Stimulated activated CD8-positive, alpha-beta memory T cell treated with anti-CD3 and anti-CD28 coated beads, Interleukin-4, amount 100 ng/mL, for 1 hour (primary cell): ENCODE measurements at places on chromosomes 3 and 15.

GRCh38 chr3:78143000-78143399 is 1103.1 kb downstream of the ROBO2 start:
- DNase-seq = no peak

- no peak for DNase-seq
Observed at GRCh38 chr3:61237858-61238257, 13.4 kb downstream of the FHIT start.

- no peak for DNase-seq
Observed at GRCh38 chr3:148600902-148601765, 96.6 kb upstream of the AGTR1 start.

DNA sequence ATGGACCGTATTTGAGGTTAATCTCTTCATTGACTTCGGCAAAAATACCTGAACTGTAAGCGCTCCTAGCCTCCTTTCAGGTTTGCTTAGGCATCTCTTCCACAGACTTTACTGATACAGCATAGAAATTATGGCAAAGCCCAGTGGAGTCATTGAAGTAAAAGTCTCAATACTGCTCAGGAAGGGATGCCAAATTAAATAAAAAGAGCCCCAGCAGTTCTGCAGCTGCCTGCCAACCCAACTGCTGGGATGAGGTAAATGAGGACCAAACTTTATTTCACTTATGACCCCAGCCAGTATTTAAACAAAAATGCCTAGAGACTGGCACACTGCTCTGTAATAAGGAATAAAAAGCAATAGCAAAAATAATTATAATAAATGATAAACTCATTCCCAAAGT is 65.4 kb downstream of the IQCH start:
- DNase-seq = no peak

DNA sequence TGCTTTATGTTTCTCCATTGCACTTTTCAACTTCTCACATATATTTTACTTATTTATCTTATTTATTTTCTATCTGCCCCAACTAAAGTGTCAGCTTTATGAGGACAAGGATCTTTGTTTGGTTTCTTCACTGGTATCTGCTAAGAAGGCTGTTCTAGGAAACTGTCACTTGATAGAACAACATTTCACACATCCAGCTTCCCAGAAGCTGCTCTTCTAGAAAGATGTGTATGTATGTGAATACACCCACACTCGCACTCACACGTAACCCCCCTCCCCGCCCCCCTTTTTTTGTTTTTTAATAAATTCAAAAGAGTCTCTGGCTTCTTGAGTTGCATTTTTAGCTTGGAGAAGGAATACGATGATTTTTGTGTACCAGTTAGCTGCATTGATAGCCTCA is 143.1 kb downstream of the AKAP13 start:
- no peak for DNase-seq

DNA sequence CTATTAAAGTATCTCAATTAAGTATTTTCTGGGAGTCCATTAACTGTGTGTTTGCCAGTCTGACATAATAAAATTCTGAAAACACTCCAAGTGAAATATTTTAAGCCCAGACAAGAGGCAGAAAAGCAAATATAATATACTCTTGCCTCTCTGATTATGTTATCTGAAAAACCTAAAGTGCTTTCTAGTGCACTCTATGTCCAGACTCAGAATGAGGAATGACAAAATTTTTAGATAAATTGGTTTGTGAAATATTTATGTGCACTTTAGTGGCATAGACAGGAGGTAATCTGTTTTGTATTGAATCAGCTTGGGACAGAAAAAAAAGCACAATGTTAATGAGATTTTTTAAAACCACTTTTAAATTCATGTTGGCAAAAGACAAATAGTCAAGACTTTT is 508.2 kb upstream of the SUCLG2 start:
- no peak for DNase-seq

DNA sequence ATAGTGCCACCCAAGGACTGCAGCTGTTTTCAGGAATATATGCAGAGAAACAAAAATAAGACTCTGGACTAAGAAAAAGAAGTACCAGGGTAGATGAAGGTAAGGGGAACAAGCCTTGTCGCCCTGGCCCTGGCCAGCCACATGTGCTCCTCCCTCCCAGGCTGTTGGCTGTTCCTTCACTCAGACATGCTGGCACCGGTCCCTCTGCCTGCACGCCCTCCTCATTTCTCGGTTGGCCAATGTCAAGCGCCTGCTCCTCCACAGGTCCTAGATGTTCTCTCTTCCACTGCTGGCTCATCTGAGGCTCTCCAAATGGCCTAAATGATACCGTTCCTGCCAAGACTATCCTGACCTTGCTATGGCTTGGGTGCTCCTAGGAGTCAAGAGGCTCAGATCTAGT is 288.4 kb upstream of the LYSMD4 start:
- no peak for DNase-seq

DNA sequence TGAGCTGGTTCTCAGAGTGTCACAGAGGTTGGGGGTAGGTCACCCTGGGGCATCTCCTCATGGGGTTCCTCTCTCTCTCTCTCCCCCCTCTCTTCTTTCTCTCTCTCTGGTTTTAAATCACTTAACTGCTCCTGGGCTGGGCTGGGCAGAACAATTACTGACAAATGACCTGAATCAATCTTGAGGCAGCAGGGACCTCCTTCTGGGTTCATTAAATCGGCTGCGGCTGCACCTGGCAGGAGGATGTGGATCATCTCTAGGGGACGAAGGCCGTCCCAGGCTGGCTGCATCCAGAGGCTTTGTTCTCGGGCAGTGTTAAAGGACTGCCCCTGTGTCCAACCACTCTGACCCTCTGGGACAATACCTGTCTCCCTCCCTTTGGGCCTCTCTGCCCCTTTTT is 143.1 kb downstream of the TLE3 start:
- no peak for DNase-seq

DNA sequence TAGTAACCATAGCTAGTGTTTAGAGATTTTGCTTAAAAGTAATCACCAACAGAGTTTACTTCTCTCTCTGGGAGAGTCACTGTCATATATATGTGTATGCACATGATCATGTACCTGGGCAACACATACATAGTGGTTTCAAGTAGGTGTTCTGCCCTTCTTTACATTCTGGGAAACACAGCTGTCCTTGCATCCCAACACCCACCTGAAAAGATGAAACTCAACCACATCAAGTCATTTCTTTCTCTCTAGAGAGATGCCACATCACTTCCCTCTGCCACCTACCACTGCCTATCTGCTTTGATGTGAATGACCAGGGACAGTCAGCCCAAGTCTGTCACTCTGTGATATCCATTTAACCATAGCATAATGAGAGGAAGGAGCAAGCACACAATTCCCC is 155.8 kb upstream of the GADL1 start:
- DNase-seq = no peak

GRCh38 chr3:171704002-171704401 is 106.3 kb downstream of the PLD1 start:
- no peak for DNase-seq

DNA sequence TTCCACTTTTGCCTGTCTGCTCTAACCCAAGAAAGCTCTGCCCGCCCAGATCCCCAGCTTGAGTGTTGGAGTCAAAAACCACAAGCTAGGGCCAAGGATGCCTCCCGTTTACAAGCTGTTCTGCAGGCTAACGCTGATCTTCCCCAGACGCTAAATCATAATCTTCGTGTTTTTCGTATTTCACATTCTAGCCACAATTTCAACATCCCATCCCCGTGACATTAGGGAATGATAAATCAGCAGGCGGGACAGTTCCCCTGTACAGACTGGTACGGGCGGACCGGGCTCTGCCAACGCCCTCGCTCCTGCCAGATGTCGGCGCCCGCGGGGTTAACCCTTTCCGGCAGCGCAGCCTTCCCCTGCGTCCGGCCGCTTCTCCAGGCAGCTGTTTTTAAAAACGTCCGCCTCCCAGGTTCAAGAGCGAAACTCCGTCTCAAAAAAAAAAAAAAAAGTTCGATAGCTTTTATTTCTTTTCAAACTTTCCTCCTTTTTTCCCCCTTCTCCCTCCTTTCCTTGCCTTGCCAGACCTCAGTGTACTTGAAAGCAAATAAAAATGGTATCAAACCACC is 81.0 kb upstream of the BNC1 start:
- no peak for DNase-seq

DNA sequence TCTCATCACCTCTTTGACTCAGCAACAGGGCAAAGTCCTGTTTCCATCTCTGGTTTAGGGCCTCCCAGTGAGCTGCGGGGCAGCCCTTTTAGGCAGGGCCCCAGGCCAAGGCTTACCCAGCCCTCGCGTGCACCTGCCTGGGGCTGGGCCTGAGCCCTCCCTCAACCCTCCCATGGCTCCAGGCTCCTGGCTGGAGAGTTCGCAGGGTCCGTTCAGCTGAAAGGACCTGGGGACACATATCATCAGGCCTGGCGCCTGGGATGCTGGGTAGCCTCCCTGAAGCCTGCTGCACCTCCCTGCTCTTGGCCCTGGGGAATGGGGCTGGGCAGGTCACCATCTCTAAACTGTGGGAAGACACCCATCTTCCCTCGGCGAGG is 29.7 kb downstream of the HDAC11 start:
- DNase-seq = no peak

DNA sequence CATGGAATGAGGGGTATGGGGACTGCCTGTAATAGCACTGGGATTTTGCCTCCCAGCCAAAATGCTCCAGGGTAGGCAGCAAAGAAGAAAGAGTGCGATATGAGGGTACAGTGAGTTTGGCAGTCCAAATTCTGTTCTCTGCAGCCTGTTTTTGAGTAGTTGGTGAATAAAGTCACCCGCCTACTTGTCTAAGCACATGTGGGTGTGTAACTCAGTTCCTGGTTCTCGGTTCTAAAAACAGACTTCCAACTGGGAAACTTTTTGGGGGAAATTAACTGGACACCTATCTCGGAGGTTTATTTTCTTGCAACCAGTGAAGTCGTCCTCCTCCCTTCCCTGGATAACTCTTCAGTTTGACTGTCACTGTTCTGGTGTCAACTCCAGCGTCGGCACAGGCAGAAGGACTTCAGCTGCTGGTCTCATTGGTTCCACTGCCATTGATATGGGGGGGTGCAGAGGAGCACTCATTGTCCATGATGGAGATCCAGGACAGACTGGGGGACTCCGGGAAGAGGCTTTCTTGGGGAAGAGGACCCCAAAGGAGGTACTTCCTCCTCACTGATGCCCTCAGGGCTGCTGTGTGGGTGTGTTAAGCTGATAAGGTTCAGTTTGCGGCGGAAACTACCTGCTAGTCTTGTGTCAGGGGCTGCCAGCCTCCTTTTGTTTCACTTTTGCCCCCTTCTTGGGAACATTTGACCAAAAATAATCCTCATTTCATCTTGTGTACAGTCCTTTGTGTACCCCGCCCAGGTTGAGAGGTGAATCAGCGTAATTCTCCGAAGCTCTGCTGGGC is 13.2 kb downstream of the GHRL start:
- DNase-seq = no peak

GRCh38 chr3:23611737-23612295 is 193.9 kb upstream of the UBE2E1 start:
- DNase-seq = no peak

DNA sequence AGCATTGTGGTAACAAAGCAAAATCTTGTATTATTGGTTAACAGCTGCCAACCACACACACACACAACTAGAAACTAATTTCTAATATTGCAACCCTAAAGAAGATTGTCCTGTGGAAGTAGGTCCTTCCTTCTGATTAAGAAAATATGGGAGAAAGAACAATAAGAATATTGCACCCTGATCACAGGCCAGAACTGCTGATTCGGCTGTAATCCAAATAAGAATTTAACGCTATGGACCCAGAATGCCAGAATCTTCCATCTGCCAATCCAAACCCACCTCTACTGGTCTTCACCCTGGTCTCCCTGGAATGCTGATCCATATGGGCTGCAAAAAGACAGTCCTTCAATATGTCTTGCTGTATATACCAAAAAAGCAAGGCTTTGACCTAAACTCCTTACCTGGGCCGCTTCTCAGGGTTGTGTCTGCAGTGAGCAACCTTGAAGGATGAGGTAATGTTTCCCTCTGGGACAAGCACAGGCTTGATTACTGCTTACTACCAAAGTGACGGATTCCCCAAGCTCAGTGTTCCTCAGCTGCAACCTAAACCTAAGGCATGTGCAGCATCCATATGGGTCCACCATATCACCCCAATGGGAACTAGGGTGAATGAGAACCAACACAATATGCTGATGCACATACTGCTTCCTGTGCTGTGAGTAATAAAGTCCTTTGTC is 8.0 kb downstream of the CCDC14 start:
- no peak for DNase-seq

DNA sequence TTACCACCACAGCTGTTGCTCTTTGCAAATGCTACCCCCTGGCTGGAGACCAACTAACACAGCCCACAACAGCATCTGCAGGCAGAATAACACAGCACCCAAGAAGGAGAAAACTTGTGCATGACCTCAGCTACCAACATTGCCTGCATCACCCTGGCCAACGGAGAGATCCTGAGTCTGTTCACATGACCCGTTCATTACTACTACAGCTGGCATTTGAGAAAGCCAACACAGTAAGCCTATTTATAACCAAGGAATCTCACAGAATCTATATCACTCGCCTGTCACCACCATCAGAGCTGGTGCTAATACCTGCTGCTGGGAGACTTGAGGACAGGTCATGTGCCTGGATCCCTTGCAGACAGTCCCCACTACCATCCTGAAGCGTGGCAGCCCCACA is 215.2 kb downstream of the POLQ start:
- DNase-seq = no peak

GRCh38 chr3:128479558-128480086 is 12.9 kb upstream of the DNAJB8 start:
- no peak for DNase-seq

DNA sequence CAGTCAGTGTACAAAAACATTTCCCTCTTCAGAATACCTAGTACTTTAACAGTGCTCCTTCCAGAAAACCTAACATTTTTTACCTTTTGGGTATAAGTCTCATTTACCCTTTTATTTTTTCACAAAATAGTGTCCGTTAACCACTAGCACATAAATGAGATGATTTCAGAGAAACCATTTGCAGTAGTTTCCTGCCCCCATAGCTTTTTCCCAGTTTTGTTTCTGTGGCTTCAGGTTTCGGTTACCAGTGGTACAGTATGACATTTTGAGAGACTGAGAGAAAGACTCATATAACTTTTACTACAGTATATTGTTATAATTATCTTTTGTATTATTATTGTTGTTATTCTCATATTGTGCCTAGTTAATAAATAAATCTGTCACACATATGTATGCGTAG is 6.2 kb upstream of the RBMS3 start:
- DNase-seq = no peak

DNA sequence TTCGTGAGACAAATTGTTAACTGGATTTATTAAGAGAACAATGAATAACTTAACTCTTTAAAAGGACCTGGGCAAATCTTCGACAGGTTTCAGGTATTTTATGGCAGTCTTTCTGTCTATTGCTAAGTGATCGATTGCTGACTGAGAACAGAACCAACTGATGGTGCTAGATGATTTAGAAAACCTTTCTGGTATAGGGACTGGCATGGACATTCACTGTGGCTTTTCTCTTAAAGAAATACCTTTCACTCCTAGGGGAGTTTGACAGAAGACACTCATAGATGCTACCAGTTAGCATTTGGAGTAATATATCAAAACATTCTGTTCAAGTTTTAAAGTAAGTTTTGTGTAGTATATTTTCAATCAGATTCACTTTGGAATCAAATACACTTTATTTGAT is 654 bp downstream of the PPARG start:
- DNase-seq = no peak
